Right lobe of liver (tissue), 6 donors: ENCODE measurements at places on chromosomes 11 and 22. TPM values are rescaled to one million over a fixed set of nuclear protein-coding genes. Genes with fewer than 3 reads are reported as not detected.
A peak's percentile ranks its signal among the peaks of the same experiment; 100 is the strongest.

DNA sequence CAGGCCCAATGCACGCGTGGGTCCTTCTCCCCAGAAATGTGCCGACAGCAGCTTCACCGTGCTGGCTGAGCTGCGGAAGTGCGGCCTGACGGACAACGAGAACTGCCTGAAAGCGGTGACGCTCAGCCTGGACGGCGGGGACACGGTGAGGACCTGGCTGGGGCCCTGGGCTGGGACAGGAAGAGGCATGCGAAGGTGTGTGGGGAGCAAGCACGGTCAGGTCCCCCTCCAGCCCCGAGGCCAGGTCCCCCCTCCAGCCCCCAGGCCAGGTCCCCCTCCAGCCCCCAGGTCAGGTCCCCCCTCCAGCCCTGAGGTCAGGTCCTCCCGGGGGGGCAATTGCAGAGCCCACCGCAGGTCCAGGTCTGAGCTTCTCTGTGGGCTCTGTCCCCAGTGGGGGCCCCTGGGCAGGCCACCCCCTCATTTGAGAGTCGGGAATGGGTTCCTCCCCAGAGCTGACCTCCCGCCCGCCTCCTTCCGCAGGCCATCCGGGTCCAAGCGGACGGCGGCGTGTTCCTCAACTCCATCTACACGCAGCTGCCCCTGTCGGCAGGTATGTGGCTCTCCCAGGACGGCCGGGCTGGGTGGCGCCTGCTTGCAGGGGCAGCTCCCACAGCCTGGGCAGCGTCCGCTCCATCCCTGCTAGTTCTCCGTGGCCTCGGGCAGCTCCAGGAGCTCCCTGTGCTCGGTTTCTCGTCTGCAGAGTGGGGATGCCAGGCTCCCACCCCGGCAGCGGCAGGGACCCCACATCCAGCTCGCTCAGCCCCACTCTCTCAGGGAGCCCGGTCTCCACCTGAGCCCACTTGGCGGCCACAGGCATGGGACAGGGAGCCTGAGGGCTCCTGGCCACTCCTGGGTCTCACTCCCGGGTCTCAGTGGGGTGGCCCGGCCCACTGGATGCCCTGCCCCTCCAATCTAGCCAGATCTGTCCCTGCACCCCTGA is 7.9 kb downstream of the MUC5B start:
- peak; percentile 17 for DNase-seq
- H3K36me3 ChIP-seq = no peaks in the 10 kb centered on the region
- no peaks in the 10 kb centered on the region for H3K4me1 ChIP-seq
- H3K27me3 ChIP-seq = no peaks in the 10 kb centered on the region

DNA sequence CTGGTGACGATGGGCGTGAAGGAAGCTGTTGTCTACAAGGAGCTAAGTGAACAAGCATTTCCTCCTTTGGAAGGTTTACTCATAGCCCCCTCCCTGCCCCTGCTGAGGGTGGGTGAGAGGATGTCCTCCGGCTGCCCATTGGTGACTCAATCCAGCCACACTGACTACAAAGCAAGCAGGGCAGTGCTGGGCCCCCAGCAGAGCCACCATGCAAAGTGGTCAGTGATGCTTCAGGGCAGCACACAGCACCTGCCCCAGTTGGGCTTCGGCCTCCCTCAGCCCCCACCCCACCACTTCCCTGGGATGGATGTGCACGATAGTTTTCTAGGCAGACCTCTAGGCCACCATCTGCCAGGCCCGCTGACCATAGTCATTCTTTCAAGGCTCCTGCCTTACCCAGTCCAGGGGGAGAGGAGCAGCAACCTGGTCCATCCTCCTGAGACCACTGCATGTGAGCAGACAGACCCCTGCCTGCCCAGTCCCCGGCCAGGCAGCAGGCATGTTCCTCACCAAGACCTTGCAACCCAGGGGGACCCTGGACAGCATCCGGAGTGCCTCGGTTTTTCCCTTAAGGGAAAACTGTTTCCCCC is 125.1 kb downstream of the BCR start:
- DNase-seq = no peak
- peaks cover under 1% of the 10 kb centered on the region for H3K36me3 ChIP-seq
- H3K27me3 ChIP-seq = no peaks in the 10 kb centered on the region
- no peaks in the 10 kb centered on the region for H3K4me1 ChIP-seq

- DNase-seq = no peak
- no peaks in the 10 kb centered on the region for H3K4me1 ChIP-seq
- no peak within 1 kb of the TSS for H3K27ac ChIP-seq
- H3K27me3 ChIP-seq = no peaks in the 10 kb centered on the region
- H3K36me3 ChIP-seq = no peaks in the 10 kb centered on the region
Measured at GRCh38 chr11:6876325-6876724, at the start of gene OR10A4. Gene OR10A4, plus strand, starts transcription at chr11:6876625. Its CDS starts 23 bp downstream, at chr11:6876648.

HIC2 gene
- 1.6 TPM for total RNA-seq

DNA sequence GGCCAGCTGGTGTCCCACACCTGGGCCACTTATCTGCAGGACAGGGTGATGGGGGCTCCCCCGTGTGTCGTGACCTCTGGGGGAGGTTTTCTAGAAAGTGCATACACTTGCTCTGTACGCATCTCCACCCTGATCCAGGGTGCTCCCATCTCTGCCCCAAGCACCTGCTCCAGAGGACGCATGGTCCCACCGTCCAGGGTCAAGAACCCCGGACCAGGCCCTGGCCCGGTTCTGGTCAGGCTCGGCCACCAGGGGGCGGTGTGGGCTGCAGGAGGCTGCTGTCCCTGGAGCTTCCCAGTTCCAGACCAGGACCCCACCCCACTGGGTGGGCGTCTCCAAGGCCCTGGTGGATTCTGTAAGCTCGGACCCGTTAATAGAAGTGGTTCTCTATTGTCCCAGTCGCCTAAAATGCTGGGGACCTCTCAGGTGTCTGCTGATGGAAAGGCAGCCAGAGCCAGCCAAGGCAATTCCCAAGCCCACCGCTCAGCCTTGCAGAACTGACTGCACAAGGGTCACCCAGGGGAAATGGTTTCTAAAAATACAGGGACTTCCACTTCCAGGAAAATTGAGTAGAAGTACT is 34.7 kb upstream of the SEPTIN5 start:
- H3K36me3 ChIP-seq = no peaks in the 10 kb centered on the region
- DNase-seq = no peak
- no peak overlapping the region for H3K4me3 ChIP-seq
- H3K27me3 ChIP-seq = no peaks in the 10 kb centered on the region

KRTAP5-7 gene
- 3.9 TPM for total RNA-seq

GRCh38 chr11:2462986-2463765 is 18.4 kb downstream of the KCNQ1 start:
- H3K27me3 ChIP-seq = no peaks in the 10 kb centered on the region
- H3K27ac ChIP-seq = no peak overlapping the region
- H3K4me3 ChIP-seq = no peak overlapping the region
- H3K4me1 ChIP-seq = no peaks in the 10 kb centered on the region

GRCh38 chr11:83823461-83824025 is 537.4 kb upstream of the CCDC90B start:
- DNase-seq = no peak
- H3K4me3 ChIP-seq = no peak overlapping the region
- no peaks in the 10 kb centered on the region for H3K27me3 ChIP-seq
- H3K27ac ChIP-seq = no peak overlapping the region
- H3K36me3 ChIP-seq = no peaks in the 10 kb centered on the region
- H3K4me1 ChIP-seq = no peaks in the 10 kb centered on the region

DNA sequence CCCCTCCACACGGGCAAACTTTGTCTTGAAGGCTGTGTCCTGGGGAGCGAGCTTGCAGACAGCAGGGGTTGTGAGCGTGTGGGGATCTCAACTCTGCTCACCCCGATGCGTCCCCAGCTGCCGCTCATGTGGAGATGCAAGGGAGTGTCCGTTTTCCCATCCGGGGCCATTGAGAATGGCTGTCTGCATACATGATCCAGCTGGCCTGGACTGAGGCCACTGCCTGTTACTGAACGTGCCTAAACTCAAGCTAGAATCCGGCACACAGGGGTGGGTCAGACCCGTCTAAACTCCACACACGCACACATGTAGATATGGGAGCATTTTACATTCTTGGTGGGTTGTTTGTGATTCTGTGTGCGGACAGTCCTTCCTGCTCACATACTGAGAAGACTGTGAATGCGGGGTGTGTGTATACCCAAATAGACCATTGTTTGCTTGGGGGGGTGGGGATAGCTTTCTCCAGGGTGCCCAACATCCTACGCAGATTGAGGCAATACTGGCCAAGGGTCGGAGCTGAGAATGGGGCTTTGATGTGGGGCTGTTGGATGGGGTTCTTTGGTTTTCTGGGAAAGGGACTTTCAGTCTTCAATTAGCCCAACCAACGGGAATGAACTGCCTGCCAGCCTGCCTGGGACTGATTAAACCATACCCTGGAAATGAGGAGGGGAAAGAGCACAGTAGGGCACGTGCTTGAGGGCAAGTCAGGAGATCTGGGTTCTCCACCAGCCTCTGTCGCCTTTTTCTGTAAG is 60.4 kb downstream of the ST3GAL4 start:
- peaks cover 3% of the 10 kb centered on the region for H3K4me1 ChIP-seq
- H3K4me3 ChIP-seq = no peak overlapping the region
- peaks cover 2% of the 10 kb centered on the region for H3K36me3 ChIP-seq
- H3K27ac ChIP-seq = peak overlapping the region; percentile 47

SORL1 gene
- total RNA-seq = 133 TPM

- no peak for DNase-seq
- H3K4me1 ChIP-seq = no peaks in the 10 kb centered on the region
- H3K27ac ChIP-seq = no peak overlapping the region
Measured at GRCh38 chr11:57815877-57816276, 54.3 kb downstream of the CTNND1 start.

- no peak for DNase-seq
- no peak overlapping the region for H3K27ac ChIP-seq
- no peaks in the 10 kb centered on the region for H3K27me3 ChIP-seq
Measured at GRCh38 chr11:109986488-109986887, 106.7 kb upstream of the ZC3H12C start.

P2RX3 gene
- 0.78 TPM for total RNA-seq

CALCA gene
- total RNA-seq = not detected

- H3K27me3 ChIP-seq = no peaks in the 10 kb centered on the region
- no peak overlapping the region for H3K27ac ChIP-seq
- H3K4me3 ChIP-seq = no peak overlapping the region
- no peaks in the 10 kb centered on the region for H3K4me1 ChIP-seq
- no peaks in the 10 kb centered on the region for H3K36me3 ChIP-seq
Measured at GRCh38 chr11:10444725-10445315, 10.2 kb upstream of the AMPD3 start.

OVCH2 gene
- not detected for total RNA-seq

FAM180B gene
- not detected for total RNA-seq

CCDC116 gene
- not detected for total RNA-seq

- no peak overlapping the region for H3K27ac ChIP-seq
- no peaks in the 10 kb centered on the region for H3K36me3 ChIP-seq
- DNase-seq = no peak
- no peak overlapping the region for H3K4me3 ChIP-seq
Measured at GRCh38 chr11:68503251-68503687, 42.7 kb downstream of the PPP6R3 start.

JAM3 gene
- total RNA-seq = 2.5 TPM

DNA sequence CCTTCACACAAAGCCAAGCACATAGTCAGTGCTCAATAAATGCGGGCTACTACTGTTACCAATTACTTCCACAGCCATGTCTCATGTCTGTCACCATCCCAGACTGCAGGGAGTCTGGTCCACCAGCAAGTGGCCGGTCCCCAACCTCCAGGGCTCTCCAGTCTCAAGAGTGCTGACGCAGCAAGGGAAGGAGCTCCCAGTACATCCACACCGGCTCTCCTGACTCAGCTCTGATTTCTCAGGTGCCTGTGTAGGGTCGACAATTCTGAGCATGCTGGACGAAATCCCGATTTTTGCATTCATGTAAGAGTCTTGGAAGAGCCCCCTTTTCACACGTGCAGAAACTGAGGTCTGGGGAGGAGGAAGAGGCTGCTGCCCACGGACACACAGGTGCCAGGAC is 10.3 kb upstream of the NEFH start:
- no peaks in the 10 kb centered on the region for H3K4me1 ChIP-seq
- no peaks in the 10 kb centered on the region for H3K36me3 ChIP-seq
- H3K4me3 ChIP-seq = no peak overlapping the region
- H3K27me3 ChIP-seq = no peaks in the 10 kb centered on the region
- DNase-seq = no peak

- H3K36me3 ChIP-seq = no peaks in the 10 kb centered on the region
- no peaks in the 10 kb centered on the region for H3K27me3 ChIP-seq
- no peak for DNase-seq
- no peak overlapping the region for H3K4me3 ChIP-seq
- no peak overlapping the region for H3K27ac ChIP-seq
Measured at GRCh38 chr22:31206896-31207687, 5.0 kb upstream of the LIMK2 start.

DNA sequence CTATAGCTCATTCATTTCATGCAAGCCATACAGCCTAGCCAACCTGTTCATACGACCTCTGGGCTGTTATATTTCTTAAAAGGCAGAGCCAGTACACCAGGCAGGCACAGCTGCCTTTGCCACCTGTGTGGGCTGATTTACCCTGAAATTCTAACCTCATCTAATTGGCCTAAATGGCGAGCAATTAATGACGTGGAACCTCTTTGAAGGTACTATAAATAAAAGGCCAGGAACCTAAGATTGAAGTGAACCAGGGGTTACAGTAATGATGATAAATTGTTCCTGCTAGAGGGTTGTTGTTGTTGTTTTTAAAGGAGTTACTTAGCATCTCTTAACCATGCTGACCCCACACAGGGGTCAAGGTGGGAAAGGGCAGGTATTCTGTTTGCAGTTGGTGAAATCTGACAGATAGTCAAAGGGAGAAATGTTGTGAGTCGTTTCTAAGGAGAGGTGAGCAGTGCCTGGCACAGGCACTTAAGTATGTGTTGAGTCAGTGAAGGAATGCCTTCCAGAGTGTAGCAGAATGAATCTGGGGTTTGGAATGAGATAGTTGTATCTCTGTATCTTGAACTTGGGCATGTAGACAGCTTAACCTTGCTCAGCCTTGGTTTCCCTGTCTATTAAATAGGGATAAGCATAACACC is 213.5 kb upstream of the NAV2 start:
- no peak overlapping the region for H3K4me3 ChIP-seq
- no peaks in the 10 kb centered on the region for H3K4me1 ChIP-seq
- no peak overlapping the region for H3K27ac ChIP-seq
- H3K27me3 ChIP-seq = no peaks in the 10 kb centered on the region
- DNase-seq = no peak

DNA sequence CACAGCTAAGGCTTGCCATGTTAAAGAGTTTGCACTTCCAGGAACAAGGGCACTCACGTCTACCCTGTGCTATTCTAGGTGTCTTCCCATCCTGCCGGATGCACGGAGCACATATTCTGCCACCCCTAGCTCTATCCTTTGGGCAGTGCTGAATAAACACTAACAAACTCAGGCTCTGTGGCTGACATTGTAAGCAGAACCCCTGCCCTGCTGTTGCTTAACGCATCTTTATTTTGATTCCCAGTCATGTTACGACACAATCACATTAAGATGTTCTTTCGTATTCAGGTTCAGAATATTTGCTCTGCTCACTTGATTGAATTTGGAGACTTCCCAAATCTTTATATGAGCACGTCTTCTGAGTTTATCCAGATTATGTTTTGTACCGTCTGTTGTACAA is 3.7 kb upstream of the HDHD5 start:
- no peaks in the 10 kb centered on the region for H3K27me3 ChIP-seq
- H3K4me1 ChIP-seq = no peaks in the 10 kb centered on the region
- no peak overlapping the region for H3K27ac ChIP-seq
- no peak for DNase-seq
- H3K4me3 ChIP-seq = no peak overlapping the region
- H3K36me3 ChIP-seq = no peaks in the 10 kb centered on the region

ARFGAP2 gene
- total RNA-seq = 60.2 TPM

GRCh38 chr11:16335236-16335962 is 20.9 kb downstream of the SOX6 start:
- H3K27ac ChIP-seq = no peak overlapping the region
- DNase-seq = no peak
- no peaks in the 10 kb centered on the region for H3K27me3 ChIP-seq
- no peak overlapping the region for H3K4me3 ChIP-seq
- H3K4me1 ChIP-seq = no peaks in the 10 kb centered on the region
